ENCODE measurements at places on chromosomes 3 and 15.

DNA sequence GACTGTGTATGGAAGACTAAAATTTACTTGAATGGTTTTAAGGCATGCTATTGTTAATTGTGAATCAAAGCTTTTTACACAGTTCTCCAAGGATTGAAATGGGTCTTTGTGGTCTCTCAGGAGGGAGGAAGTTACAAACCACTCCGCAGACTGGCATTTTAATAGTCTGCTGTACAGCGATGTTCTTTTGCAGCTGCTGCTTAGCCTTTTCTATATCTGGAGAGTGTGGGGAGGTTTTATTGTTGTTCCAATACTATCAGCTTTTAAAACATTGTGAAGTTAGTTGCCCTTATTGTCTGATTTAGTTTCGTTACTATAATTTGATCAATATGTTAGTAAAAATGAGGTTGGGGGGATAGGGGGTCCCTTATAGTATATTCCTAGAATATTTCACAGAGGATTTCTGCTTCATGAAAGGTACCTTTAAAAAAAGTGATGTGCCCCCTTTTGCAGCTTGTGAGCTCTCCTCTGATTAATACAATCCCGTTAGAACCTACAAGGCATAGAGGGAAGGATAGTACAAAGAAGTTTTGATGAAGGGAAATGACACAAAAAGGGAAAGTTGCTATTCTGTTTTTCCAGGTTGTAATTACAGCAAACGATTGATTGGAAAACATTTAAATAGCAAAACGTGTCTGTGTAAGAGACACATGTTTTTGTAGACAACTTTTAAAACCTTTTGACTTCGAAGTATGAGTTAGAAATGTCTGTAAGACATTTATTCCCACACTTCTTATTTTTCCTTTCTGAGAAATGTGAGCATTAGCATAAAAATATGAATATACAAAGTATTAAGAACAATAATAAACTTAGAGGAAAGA is 158.3 kb upstream of the CGNL1 start:
- no peak for DNase-seq

DNA sequence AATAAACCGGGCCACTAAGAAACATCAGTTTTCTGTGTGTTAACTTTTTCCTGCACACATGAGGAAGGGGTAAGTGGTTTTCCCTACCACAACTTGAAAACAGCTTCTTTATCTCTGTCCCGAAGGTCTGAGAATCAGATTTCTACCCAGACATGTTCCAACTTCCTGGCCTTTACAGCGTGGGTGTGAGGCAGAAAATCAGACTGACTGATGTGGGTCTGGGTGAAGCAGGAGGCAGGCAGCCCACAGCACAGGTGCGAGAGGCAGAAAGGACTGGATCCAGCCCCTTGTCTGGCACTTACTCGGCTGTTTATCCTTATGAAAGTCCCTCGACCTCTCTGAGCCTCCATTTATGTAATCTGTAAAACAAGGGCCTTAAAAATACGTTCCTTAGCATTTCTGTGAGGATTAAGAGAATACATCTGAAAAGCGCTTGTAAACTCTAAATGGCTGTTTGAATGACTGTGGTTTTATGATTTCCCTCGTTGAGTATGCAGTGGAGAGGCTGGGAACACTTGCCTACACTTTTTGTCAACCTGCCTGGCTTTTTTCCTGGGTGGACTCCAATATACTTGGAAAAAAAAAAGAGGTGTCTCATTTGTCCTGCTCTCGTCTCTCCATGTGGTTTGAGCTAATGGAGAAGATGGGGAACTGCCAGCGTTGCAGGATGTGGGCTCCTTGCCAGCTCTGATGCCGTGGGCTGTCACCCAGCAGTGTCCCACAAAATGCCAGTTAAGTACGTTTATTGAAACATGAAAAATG is 3.1 kb downstream of the AGBL1 start:
- DNase-seq, result no peak

GRCh38 chr15:98402486-98402885 is 245.9 kb upstream of the IGF1R start:
- no peak for DNase-seq

- no peak for DNase-seq
These were observed 144.4 kb downstream of the MYLK start for GRCh38 chr3:123739754-123740153.

DNA sequence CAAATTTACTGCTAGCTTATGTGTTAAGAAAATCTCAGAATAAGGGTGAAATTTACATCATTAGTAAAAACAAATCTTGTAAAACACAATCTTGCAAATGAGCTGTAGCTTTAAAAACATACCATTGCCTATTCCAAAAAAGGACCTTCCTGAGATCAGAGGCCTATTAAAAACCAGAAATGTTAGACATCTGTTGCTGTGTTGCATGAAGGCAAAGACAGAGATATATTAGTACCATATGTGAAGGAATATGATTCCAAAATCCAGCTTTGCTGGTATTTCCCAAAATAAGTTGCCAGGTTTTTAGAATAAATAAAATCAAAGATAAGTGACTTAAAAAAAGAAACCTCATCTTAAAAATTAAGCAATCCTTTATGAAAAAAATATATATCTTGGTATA is 504.1 kb upstream of the CDIN1 start:
- no peak for DNase-seq

DNA sequence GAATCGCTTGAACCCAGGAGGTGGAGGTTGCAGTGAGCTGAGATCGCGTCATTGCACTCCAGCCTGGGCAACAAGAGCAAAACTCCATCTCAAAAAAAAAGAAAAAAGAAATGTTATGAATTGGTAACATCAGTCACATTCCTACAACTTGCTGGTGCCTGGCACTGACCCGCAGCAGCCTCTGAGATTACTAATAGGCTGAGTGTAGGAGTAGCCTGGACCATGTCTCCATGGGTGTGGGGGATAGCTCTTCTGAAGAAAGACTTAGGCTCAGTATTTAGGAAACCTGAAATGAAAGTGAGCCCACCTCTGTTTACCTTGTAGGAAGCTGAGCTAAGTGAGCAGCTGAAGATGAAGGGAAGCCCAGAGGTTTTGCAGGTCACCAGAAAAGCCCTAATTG is 148.3 kb downstream of the LRRC28 start:
- DNase-seq, result no peak

GRCh38 chr3:25453619-25454004 is 25.5 kb downstream of the RARB start:
- DNase-seq, result no peak

DNA sequence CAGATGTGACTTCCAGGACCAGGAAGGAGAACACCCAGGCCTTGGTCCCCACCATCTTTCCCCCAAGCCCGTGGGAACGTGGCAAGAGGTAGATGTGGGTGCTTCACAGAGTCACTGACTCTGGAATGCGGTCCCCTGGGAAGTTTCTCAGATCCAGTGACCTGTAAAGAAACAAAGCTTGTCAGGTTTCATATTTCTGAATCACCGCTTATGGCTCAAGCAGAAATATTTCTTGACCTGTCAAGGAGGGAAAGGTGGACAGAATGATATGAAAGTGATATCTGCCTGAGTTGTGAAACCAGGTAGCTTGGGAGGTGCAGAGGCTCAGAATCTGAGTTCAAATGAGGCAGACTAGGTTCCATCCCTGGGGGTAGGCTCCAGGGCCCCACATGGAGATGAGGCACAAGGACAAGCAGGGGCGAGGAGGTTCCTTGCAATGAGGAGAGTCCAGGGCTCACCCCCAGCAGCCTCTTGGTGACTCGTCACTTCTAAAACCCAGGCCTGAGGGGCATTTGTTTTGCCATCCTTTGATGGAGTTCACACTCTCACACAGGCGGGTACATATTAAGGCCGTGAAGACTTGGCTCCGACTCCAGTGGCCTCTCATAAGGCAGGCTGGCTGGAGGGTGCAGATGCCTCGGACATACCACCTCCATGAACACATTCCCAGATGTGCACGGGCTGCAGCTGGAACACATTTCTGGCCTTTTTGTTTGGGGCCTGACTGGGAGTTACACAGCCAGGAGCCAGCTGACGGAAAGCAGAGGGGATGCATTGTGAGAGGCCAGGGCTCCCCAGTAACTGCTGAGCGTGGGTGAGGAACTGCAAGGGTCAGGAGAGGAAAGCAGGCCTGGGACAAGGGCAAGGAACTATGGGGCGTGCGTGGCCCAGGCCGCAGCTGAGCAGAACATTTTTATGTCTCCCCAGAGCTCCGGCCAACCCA is 1.3 kb downstream of the CILP start:
- no peak for DNase-seq

GRCh38 chr15:81038975-81039607 is 38.4 kb downstream of the TLNRD1 start:
- DNase-seq, result no peak

DNA sequence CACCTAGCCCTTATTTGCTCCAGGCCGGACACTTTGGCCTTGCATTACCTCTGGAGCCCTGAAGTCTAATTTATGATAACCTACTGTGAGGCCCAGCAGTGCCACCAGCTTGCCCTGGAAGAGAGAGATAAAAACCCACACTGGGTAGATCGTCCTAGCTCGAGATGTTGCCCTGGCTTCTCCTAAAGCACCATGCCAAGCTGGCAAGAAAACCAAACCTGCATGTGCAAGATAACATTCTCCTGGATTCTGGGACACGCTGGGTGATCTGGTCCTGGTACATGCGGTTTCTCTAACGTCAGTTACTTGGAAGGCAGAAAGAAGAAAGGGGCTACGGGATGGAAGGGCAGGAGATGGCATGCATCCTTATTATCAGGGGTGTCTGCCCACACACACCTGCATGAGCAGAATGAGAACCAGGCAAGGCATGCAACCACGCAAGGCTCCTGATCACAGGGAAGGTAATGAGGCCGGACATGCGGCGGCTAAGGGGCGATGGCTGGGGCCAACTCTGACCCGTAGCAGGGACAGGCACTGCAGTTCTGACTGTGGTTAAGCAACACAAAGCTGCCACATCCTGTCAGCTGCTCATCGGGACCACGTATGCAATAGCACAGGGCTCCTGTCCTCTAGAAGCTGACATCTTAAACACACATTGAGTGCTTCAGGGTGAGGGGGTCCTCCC is 73.0 kb downstream of the OXNAD1 start:
- DNase-seq, result no peak

- DNase-seq, result no peak
These were observed 44.1 kb downstream of the CPN2 start for GRCh38 chr3:194306771-194307640.
